Stimulated activated CD4-positive, alpha-beta T cell treated with anti-CD3 and anti-CD28 coated beads, Interleukin-15, amount 100 ng/mL, for 1 hour (primary cell): ENCODE measurements at places on chromosomes 3 and 15.

DNA sequence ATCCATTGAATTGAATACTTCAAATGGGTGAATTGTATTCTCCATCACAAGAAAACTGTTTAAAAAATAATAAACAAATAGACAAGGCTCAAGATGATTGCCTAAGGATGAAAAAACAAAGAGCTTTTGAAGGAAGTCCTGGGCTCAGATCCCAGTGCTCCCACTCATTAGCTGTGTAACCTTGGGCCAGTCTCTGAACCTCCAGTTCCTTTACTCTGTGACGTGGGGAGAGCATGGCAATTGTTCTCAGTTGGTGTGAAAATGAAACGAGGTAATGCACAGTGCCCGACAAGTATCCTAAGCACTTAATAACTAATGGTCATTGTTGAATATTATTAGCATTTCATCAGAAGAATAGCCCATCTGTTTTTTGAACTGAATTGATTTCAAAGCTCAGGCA, 40.7 kb downstream of the TNIK start:
- no peak for DNase-seq

- no peak for DNase-seq
Observed at GRCh38 chr3:50673931-50674330, 796 bp upstream of the DOCK3 start.

DNA sequence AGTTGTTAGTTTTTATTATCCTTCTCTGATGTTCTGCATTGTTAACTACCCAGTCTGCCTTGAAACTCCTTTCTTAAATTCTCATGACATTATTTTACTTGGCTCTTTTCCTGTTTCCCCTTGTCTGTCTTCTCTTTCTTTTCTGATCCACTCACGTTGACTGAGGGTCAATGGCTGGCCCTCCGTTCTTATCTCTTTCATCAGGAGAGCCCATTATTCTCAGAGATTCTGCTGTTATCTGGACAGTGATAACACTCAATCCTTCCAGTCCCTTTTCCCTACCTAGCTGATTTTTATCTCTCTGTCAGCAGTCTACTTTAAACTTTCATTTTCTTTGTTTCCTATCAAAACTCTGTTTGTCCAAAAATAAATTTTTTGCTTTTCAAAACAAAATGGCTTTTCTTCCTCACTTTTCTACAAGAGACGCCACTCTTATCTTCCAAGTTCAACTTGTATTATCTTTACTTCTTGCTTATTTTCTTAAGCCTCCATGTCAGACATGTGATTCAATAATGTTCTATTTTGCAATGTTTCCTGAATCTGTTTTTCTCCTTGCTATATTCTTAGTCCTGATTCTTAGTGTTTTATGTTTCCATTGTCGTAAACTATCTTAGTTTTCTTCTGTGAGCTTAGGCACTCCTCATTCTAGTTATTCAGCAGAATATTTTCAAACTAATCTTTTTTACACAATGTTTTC, 120.2 kb downstream of the NEDD4 start:
- no peak for DNase-seq

DNA sequence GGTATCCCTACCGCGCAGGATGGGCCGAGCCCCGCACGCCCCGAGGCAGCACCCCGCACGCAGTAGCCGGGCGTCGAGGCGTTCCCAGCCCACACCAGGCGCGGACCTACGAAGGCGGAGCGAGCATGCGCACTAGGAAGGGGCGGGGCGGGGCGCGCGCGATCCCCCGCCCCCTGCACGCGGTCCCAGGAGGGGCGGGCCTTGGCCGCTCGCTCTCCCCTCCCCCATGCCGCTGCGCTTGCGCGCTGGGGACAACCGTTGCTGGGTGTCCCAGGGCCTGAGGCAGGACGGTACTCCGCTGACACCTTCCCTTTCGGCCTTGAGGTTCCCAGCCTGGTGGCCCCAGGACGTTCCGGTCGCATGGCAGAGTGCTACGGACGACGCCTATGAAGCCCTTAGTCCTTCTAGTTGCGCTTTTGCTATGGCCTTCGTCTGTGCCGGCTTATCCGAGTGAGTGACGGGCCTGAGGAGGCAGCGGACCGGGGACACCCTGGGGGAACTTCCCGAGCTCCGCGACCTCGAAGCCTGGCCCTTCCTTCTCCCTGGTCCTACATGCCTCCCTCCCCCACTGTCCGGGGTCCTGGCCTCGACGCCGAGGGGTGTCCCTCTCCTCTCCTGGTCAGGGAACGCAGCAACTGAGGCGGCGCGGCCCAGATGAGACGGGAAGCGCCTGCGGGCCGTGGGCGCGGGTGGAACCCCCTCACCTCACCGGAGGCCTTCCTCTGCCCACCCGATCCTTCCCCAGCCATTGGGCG, at the start of gene SPESP1:
SPESP1 (plus strand) TSS at position 258 of the 755 bp plus-strand sequence; CDS start at position 387, 129 bp downstream.
- DNase-seq = no peak

DNA sequence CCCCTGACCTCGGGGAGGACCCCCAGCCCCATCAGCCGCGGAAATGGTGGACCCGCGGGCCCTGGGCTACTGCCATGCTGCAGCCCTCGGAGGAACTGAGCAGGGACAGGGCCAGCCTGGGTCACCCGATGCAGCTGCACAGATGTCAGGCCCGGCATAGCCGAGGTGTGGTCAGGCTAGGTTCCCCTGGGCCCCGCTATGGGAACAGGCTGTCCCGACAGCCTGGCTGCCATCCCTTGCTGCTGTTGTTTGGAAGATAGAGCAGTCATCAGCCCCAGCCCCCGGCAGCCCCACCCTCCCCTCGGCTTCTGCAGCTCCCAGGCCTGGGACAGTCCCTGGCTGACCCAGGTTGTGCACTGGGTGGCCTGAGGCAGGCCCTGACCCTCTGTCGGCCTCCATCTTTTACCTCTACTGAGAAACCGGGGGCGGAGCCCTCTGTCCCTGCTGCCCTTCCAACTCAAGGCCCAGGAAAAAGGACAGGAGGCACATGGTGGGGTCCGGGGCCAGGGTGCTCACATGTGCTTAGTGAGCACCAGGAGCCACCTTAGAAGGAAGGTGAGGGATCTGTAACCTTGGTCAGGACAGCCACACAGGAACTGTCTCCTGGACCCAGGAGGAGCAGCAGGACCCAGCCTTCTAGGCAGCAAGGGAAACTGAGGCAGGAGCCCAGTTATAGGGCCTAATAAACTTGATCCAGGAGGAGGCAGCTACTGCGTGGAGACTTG, 31.5 kb upstream of the FBLN2 start:
- DNase-seq = no peak

DNA sequence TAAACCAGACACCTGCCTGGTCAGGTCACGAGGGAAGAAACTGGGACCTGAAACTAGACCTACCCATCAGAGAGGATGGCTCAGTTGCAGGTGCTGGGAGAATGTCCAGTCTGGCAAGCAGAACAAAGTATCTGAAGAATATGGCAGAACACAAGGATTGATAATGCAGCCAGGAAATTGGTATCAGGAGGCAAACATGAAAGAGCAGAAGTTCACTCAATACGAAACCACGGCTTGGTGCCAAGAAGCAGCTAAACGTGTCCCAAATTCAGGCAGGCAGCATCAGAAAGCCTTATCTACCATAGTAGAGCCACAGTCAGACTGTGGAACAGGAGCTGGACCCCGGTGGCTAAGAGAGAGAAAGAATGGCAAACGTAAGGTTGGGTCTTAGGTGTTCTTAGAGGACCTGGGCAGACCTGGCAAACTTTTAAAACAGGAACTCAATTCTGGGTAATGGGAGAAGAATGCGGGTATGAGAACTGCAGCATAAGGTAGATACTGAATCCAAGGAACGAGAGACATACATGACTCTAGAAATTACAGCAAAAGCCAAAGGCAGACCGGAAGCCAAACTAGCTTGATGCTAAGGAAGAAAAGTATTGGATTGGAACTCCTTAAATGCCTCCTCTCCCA, 169.0 kb upstream of the NECTIN3 start:
- DNase-seq = no peak

GRCh38 chr3:151770956-151771355, 37.2 kb downstream of the AADACL2 start:
- DNase-seq = no peak

GRCh38 chr15:36172955-36173354, 406.5 kb upstream of the CDIN1 start:
- DNase-seq = no peak

DNA sequence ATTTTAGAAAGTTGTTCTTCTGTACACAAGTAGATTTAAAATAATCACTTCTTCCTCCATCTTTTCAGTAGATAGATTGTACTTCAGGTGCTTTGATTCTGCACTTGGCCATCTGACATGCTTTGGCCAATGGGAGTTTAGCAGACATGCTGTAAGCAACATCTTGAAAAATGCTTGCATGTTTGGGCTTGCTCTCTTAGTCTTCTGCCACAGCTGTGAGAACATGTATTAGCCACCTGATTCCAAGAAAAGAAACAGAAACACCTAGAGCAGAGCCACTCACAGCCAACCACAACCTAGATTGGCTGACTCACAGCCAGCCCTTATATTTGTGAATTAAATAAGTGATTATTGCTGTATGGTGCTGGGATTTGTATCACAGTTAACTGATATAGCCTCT, 70.2 kb upstream of the GADL1 start:
- no peak for DNase-seq

- DNase-seq = no peak
Observed at GRCh38 chr3:80533553-80533952, 765.8 kb upstream of the ROBO1 start.

DNA sequence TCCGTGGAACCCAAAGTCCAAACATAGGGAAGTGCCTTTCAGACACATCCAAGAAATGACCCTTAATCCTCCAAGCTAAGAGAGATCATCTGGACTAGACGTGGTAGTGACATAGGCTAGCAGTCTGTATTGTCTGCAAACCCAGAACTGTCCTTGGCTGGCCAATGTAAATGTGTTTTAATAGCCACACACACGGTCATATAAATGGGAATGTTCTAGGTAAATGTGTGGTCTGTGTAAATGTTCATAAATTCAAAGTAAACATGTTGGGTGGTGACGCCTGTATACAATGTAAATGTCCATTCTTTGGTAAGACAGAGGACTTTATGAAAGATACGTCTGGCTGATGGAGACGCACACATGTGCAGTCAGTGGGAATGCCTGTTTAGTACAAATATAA, 16.3 kb upstream of the LINGO1 start:
- no peak for DNase-seq

GRCh38 chr15:74205582-74205947, 3.0 kb upstream of the STRA6 start:
- no peak for DNase-seq

GRCh38 chr3:133662278-133662651, 524 bp upstream of the TOPBP1 start:
- no peak for DNase-seq

GRCh38 chr15:70103880-70104626, 6.3 kb upstream of the TLE3 start:
- DNase-seq = no peak
